ENCODE measurements at places on chromosomes 5 and 9.

DNA sequence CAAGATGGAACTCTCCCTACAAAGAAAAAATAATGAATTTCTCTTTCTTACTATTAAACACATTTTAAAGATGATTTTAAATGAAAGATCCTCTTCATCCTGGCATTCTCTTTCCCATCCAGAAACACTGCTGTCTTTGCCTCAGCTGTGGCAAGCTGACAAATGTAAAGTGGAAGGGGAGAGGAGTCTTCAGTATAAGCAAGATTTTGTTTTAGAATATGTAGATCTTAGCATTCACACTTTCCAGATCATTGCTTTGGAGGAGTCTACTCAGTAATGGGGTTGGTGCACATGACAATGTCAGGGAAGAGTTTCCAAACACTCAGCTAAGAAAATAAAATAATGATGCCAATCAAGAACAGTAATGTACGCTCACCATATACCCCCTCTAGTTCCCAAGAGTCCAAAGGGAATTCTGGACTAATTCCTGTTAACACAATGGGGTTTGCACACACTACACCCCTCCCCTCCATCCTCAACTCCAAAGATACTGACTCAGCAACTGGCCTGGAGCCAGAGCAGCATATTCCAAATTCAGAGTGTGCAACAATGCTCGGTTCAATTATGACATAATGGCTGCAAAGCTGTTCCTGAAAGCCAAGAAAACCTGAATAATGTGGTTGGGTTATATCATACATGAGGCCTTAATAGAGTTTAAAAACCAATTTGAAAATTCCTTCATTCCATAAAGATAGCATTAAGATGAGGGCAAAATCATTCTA is 4.6 kb downstream of the C5orf63 start:
- H3K36me3 ChIP-seq, result no peaks in the 10 kb centered on the region
- no peaks in the 10 kb centered on the region for H3K27me3 ChIP-seq
- H3K4me1 ChIP-seq, result no peaks in the 10 kb centered on the region
- H3K27ac ChIP-seq, result no peak overlapping the region

DNA sequence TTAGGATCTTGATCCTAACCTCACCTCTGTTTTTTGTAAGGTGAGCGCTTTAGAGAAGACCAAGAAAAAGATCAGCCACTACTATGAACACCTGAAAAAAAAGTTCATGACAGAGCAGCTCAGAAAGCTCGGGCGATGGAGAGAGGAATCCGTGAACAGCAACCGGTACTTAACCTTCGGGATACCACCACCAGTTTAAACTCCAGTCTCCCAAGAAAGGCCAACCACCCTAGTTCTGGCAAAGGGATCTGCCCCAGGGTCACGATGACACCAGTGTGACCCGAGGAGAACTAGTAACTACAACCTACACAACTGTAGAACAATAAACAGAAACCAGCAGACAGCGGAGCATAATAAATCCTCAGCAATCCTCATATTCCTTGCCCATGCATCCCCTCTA is 8.5 kb downstream of the C5orf52 start:
- H3K27ac ChIP-seq, result no peak overlapping the region
- no peak overlapping the region for H3K4me3 ChIP-seq
- no peaks in the 10 kb centered on the region for H3K27me3 ChIP-seq
- DNase-seq, result no peak
- H3K4me1 ChIP-seq, result no peaks in the 10 kb centered on the region

GRCh38 chr5:32612134-32612888 is 27.0 kb downstream of the SUB1 start:
- H3K36me3 ChIP-seq, result no peaks in the 10 kb centered on the region
- peaks cover 4% of the 10 kb centered on the region for H3K4me1 ChIP-seq
- no peak overlapping the region for H3K27ac ChIP-seq
- DNase-seq, result no peak
- H3K27me3 ChIP-seq, result no peaks in the 10 kb centered on the region

DNA sequence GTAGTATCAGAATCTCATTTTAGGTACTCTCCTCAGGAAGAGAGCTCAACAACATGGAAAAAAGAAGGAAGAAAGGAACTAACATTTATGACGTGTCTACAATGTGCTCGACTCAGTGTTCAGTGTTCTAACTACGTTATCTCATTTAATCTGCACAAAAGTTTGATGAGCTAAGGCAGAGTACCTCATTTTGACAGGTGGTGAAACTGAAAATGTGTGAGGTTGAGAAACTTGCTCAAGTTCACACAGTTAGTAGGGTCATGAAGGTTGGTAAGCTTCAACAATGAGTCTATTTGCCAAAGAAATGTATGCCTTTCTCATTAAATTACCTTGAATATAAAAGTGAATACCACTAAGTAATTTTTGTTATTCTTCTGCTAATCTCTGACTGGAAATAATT is 165.1 kb downstream of the CAAP1 start:
- no peak overlapping the region for H3K4me3 ChIP-seq
- no peaks in the 10 kb centered on the region for H3K4me1 ChIP-seq
- H3K27ac ChIP-seq, result no peak overlapping the region
- no peak for DNase-seq
- H3K27me3 ChIP-seq, result no peaks in the 10 kb centered on the region
- no peaks in the 10 kb centered on the region for H3K36me3 ChIP-seq

- no peaks in the 10 kb centered on the region for H3K27me3 ChIP-seq
- no peaks in the 10 kb centered on the region for H3K36me3 ChIP-seq
- no peak for DNase-seq
- no peak overlapping the region for H3K27ac ChIP-seq
- no peak overlapping the region for H3K4me3 ChIP-seq
- no peaks in the 10 kb centered on the region for H3K4me1 ChIP-seq
Measured at GRCh38 chr9:104082168-104082567, 11.9 kb upstream of the SMC2 start.

- no peak overlapping the region for H3K27ac ChIP-seq
- peaks cover 17% of the 10 kb centered on the region for H3K4me1 ChIP-seq
- H3K36me3 ChIP-seq, result peaks cover 7% of the 10 kb centered on the region
- H3K27me3 ChIP-seq, result no peaks in the 10 kb centered on the region
Measured at GRCh38 chr9:97593960-97594359, 39.2 kb downstream of the TSTD2 start.

- H3K36me3 ChIP-seq, result no peaks in the 10 kb centered on the region
- no peaks in the 10 kb centered on the region for H3K27me3 ChIP-seq
- no peak overlapping the region for H3K4me3 ChIP-seq
- peak; percentile 31 for DNase-seq
- H3K4me1 ChIP-seq, result peaks cover 27% of the 10 kb centered on the region
- peak overlapping the region; percentile 76 for H3K27ac ChIP-seq
Measured at GRCh38 chr5:36252722-36253365, 11.1 kb upstream of the NADK2 start.

DNA sequence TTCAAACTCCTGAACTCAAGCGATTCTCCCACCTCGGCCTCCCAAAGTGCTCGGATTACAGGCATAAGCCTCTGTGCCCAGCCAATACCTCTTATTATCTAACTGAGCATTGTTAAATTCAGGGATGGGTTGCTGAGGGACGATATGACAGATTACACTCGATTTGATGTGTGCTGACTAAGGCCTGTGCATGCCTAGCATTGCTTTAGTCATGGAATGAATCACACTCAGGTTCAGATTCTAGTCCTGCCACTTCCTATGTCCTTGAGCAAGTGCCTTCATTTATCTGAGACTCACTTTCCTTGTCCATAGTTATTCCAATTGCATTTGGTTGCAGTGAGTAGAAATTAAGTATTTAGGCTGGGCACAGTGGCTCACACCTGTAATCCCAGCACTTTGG is 19.5 kb downstream of the THBS4 start:
- no peak overlapping the region for H3K27ac ChIP-seq
- no peaks in the 10 kb centered on the region for H3K36me3 ChIP-seq
- no peak overlapping the region for H3K4me3 ChIP-seq
- DNase-seq, result no peak
- no peaks in the 10 kb centered on the region for H3K4me1 ChIP-seq
- H3K27me3 ChIP-seq, result no peaks in the 10 kb centered on the region

- DNase-seq, result no peak
- no peaks in the 10 kb centered on the region for H3K36me3 ChIP-seq
- H3K27ac ChIP-seq, result no peak overlapping the region
- no peaks in the 10 kb centered on the region for H3K27me3 ChIP-seq
- H3K4me3 ChIP-seq, result no peak overlapping the region
Measured at GRCh38 chr5:15266841-15267240, 233.1 kb upstream of the FBXL7 start.

DNA sequence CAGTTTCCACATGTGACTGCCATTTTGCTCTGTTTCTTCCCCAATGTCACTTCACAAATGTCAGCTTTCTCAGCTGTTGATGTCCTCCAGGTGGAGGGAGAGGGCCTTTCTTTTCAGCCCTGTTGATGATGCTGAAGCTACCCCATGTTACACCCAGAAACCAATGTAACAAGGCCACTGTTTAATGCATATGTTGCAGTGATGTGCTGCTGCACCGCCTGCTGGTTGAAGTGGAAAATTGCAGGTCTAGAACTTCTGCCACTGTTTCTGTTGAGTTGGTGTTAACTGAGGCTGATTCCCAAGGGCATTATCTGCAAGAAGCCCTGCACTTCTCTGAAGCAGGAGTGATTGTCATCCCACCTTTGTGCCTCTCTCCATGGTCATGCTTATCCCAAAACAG is 428.4 kb downstream of the KDM4C start:
- H3K27me3 ChIP-seq, result no peaks in the 10 kb centered on the region
- H3K4me3 ChIP-seq, result no peak overlapping the region
- H3K36me3 ChIP-seq, result no peaks in the 10 kb centered on the region
- H3K27ac ChIP-seq, result no peak overlapping the region
- DNase-seq, result no peak

GRCh38 chr9:70947086-70947485 is 174.3 kb downstream of the TRPM3 start:
- H3K4me3 ChIP-seq, result no peak overlapping the region
- H3K4me1 ChIP-seq, result no peaks in the 10 kb centered on the region
- H3K27ac ChIP-seq, result no peak overlapping the region

GRCh38 chr9:17021387-17021970 is 113.4 kb upstream of the CNTLN start:
- H3K36me3 ChIP-seq, result no peaks in the 10 kb centered on the region
- H3K4me3 ChIP-seq, result no peak overlapping the region
- no peaks in the 10 kb centered on the region for H3K4me1 ChIP-seq
- DNase-seq, result no peak
- H3K27ac ChIP-seq, result no peak overlapping the region

- DNase-seq, result no peak
- no peak overlapping the region for H3K27ac ChIP-seq
- no peaks in the 10 kb centered on the region for H3K27me3 ChIP-seq
- no peak overlapping the region for H3K4me3 ChIP-seq
Measured at GRCh38 chr5:149754172-149754880, 24.2 kb downstream of the PPARGC1B start.

- no peaks in the 10 kb centered on the region for H3K36me3 ChIP-seq
- no peaks in the 10 kb centered on the region for H3K27me3 ChIP-seq
- H3K27ac ChIP-seq, result no peak overlapping the region
- no peaks in the 10 kb centered on the region for H3K4me1 ChIP-seq
Measured at GRCh38 chr9:109717342-109717741, 62.7 kb upstream of the PALM2AKAP2 start.

- no peaks in the 10 kb centered on the region for H3K27me3 ChIP-seq
- peaks cover 20% of the 10 kb centered on the region for H3K36me3 ChIP-seq
- H3K4me3 ChIP-seq, result no peak overlapping the region
- DNase-seq, result no peak
Measured at GRCh38 chr5:34913072-34913471, 2.2 kb downstream of the RAD1 start.

GRCh38 chr9:86322973-86323644 is 31.1 kb downstream of the TUT7 start:
- no peaks in the 10 kb centered on the region for H3K27me3 ChIP-seq
- H3K4me1 ChIP-seq, result no peaks in the 10 kb centered on the region
- DNase-seq, result no peak

DNA sequence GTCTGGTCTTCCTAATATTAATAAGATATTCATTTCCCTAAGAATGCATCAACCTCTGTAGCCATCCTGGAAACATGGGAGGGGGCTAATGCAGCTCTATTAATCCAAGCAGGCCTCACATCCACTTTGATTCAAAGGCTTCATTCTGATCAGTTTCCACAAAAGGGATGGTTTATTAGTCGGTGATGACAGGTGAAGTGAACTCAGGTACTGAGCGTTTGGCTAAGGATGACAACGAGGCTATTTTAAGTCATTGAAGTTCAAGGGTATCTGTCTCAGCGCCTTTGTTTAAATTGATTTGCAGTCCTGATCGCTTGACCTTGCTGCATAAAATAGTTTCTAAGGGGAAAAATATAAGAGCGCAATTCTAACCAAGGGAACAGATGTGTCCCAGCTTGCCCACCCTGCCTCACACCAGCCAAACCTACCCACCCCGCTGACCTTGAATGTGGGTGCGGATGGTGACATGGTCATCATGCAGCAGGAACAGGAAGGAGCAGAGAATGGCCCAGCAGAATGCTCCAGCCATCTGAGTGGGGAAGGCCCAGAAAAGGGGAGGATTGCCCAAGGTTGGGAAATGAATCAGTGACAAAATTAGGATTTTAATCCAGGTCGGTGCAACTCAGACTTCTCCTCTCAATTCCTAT is 70.5 kb upstream of the ZNF618 start:
- H3K4me3 ChIP-seq, result no peak overlapping the region
- H3K27me3 ChIP-seq, result no peaks in the 10 kb centered on the region
- no peaks in the 10 kb centered on the region for H3K36me3 ChIP-seq
- peaks cover 4% of the 10 kb centered on the region for H3K4me1 ChIP-seq
- H3K27ac ChIP-seq, result no peak overlapping the region
- no peak for DNase-seq

- no peaks in the 10 kb centered on the region for H3K4me1 ChIP-seq
- no peaks in the 10 kb centered on the region for H3K27me3 ChIP-seq
- no peak overlapping the region for H3K4me3 ChIP-seq
- DNase-seq, result no peak
Measured at GRCh38 chr9:114484854-114485443, 20.3 kb downstream of the WHRN start.

DNA sequence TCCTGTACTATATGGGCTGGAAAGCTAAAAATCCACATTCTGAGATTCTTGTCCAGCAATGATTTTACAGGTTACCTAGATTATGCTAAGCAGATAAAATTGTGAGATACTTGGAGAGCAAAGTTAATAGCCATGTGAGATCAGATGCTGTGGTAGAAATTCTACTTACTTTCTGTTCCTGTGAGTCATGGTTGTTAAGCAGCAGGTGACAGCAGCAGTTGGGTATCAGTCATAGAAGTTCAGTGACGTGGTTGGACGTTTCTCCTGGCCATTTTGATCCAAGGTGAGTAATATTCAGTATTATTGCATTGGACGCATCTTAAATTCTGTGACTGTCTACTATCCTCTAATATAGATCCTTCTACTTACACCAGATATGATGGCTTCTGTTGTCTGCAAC is 524.5 kb downstream of the TMEM38B start:
- H3K27me3 ChIP-seq, result no peaks in the 10 kb centered on the region
- no peak overlapping the region for H3K27ac ChIP-seq
- no peaks in the 10 kb centered on the region for H3K4me1 ChIP-seq
- no peak overlapping the region for H3K4me3 ChIP-seq

DNA sequence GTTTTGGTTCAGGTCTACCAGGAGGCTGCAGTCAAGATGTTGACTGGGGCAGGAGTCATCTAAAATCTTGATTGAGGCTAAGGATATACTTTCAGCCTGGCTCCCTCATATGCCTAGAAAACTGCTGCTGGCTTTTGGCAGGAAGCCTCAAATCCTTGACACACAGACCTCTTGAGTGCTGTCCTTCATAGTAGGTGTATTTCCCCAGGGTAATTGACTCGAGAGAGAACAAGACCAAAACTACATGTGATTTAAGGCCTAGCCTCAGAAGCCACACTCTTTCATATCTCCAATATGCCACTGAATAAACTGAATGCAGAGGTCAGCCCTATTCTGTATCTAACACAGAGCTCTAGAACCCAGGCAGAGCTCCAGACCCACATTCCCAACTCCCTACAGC is 402.3 kb upstream of the ADAMTS16 start:
- no peaks in the 10 kb centered on the region for H3K4me1 ChIP-seq
- no peaks in the 10 kb centered on the region for H3K27me3 ChIP-seq
- peak; percentile 4 for DNase-seq
- no peaks in the 10 kb centered on the region for H3K36me3 ChIP-seq

- peaks cover 4% of the 10 kb centered on the region for H3K4me1 ChIP-seq
- H3K4me3 ChIP-seq, result no peak overlapping the region
- no peak overlapping the region for H3K27ac ChIP-seq
- no peaks in the 10 kb centered on the region for H3K27me3 ChIP-seq
Measured at GRCh38 chr5:173812811-173813550, 75.2 kb upstream of the CPEB4 start.
